ENCODE measurements at places on chromosomes 2 and 18.

GRCh38 chr2:15649561-15650255, 58.0 kb downstream of the DDX1 start:
- DNase-seq: no peak

DNA sequence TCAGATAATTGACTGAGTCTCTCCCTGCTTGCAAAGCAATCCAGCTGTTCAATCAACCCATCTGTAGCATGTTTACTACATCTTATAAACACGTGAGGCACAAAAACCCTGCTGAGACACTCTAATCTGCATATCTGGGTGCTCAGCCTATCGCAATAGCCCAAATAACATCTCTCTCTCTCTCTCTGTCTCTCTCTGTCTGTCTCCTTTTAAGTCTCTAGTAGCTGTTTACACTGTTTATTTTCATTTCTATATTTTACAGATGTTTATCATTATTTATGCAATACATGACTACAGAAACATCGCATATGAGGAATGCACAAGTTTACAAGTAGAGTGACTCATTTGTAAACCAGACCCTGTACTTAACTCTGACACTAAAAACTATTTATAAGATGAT, 422.1 kb upstream of the DSEL start:
- no peak for DNase-seq

GRCh38 chr2:6626401-6627012, 239.2 kb downstream of the CMPK2 start:
- DNase-seq: no peak

GRCh38 chr2:216426166-216426777, 14.0 kb downstream of the SMARCAL1 start:
- DNase-seq: no peak

DNA sequence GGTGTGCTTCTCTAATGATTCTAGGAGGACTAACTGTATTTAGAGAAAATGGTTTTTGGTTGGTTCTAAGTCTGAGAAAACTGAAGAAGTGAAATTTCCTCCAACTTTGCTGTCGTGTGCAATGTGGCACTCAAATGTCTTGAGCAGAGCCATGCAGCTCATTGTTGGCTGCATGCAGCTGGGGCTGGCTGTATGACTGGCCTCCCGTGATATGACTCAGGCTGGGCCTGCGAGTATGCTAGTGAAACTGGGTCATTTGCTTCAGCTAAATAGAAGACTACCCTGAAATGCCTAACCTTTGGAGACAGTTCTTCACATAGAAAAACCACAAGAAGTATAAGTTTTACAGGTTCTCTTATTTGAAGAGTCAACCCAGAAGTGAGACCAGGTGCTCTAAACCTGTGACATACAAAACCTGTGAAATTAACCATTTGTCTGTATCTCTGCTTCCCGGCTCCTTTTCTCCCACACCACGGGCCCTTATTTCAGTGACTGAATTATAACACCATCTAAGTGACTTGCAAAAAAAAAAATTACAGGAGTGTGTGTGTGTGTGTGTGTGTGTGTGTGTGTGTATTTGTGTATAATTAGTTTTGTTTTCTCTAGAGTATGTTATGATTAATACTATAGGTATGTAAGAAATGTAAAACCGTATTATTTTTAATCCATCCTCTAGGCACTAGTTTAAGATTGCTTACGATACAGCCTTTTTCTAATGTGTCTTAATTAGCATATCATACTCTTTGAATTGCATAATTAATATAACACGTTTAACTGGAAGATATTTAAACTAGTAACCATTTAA, 15.9 kb downstream of the POLI start:
- peak; percentile 11 for DNase-seq

GRCh38 chr2:174778085-174778981, 14.1 kb upstream of the CHRNA1 start:
- peak; percentile 69 for DNase-seq

GRCh38 chr2:218781691-218782527, at the start of gene CYP27A1:
CYP27A1 (plus strand) TSS chr2:218782147; CDS start chr2:218782183, 36 bp downstream.
- no peak for DNase-seq
